ENCODE measurements at places on chromosomes 1 and 21.

- no peak for DNase-seq
Measured at GRCh38 chr1:78855258-78855657, 151.3 kb downstream of the ADGRL4 start.

DNA sequence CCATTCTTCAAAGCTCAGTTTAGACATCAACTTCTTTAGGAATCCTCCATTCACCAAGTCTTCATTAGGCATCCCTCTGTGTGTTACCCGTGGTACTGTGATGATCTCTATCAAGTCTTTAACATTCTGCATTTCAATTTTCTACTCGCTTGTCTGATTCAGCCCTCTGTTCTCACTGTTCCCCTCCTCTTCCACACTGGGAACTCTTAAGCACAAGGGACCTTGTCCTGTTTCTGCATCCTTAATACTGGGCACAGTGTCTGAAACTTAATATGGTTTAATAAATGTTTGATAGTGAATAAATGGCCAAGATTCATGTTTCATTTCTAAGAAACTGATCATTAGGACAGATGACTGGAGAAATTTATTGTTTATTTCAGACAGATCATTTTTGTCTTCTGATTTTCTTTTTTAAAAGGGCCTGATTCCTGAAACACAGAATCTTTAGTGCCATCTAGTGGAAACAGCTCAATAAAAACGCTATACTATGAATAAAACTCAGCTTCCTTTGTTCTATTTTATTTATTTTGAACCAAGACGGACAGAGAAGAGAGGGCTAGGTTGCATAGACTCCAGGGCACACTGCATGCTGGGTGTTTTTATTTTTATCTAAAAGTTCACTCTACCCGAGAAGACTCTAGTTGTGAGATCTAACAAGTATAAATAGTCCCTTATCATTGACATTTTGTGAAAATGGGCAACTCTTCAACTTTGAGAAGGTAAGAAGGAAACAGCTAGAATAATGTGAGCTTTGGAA, 7.0 kb upstream of the TRIM45 start:
- no peak for DNase-seq

- no peak for DNase-seq
Measured at GRCh38 chr1:7702365-7702764, 68.7 kb upstream of the VAMP3 start.

DNA sequence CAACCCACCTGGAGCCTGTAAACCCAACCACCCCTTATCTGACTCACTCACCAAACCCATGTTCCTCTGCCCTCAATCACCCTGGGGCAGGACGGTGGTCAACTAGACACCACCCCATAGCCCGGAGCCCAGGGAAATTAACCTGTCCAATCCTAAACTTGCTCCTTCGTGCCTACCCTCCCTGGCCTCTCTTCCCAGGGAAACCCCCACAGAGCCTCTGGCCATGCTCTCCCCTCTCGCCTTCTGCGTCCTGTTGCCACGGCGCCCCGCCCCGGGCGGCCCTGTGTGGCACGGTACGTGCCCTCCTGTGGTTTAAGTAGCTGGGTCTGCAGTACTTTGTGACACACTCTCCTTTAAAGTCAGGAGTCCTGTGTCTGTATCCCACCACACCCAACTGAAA, 4.0 kb upstream of the FTCD start:
- no peak for DNase-seq

GRCh38 chr1:901108-901859, 22.4 kb upstream of the SAMD11 start:
- DNase-seq, result no peak

GRCh38 chr1:29271724-29272123, 35.4 kb downstream of the PTPRU start:
- no peak for DNase-seq

- DNase-seq, result no peak
Measured at GRCh38 chr21:35868869-35869223, 191.5 kb downstream of the SETD4 start.

GRCh38 chr1:181038399-181038873, 4.7 kb downstream of the MR1 start:
- peak; percentile 71 for DNase-seq

DNA sequence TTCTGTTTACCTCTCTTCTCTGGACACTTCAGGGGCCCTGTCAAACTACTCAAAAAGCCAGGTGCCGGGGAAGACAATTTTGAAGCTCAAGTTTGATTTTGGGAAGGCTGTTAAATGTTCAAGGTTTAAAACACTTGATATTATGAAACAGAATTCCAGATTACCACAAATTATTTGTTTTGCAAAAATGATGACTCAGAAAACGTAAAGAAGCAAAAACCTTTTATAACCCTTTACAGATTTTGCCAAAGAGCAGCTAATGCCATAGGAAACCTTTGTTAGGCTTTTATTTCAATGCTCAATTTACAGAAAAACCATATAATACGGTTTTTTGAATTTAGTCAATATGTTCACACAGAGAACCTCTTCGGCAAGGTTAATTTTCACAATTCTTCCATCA, 593.4 kb upstream of the ZP4 start:
- no peak for DNase-seq

DNA sequence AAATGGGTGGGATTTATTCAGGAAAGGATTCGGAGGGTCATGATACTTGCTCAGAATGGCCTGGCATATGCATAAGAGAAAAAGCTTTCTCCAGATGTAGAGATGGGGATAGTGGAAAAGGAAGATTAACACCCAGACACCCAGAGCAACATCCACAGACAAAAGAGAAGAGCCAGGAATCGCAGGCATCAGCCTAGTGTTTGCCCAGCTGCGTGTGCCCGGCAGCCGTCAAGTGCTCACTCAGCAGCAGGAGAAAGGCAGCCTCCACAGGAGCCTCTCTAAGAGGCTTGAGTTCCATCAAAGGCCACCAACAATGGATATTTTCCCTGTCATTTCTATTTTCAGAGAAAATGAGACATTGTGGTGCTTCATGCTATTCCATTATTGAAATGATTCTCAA, 54.7 kb downstream of the NTPCR start:
- DNase-seq, result no peak

GRCh38 chr1:214002472-214002871, 14.7 kb downstream of the PROX1 start:
- no peak for DNase-seq

DNA sequence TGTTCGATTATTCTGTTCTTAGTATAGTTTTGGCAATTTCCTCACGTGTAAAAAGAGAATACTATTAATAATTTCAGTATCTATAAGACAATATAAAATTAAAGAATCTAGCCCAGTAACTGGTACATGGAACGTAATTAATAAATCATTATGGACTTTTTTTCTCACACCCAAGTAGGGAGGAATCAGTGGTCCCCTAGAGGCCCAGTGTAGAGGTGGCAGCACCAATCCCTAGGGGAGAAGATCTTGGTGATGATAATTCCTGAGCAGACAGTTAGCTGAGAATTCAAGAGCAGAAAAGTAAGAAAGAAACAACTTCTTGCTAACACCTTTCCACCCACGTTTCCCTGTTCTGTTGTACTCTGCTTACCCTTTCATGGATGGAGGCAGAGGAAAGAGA, 19.7 kb upstream of the SELE start:
- no peak for DNase-seq

- no peak for DNase-seq
Measured at GRCh38 chr1:150138044-150138443, 11.7 kb upstream of the PLEKHO1 start.

DNA sequence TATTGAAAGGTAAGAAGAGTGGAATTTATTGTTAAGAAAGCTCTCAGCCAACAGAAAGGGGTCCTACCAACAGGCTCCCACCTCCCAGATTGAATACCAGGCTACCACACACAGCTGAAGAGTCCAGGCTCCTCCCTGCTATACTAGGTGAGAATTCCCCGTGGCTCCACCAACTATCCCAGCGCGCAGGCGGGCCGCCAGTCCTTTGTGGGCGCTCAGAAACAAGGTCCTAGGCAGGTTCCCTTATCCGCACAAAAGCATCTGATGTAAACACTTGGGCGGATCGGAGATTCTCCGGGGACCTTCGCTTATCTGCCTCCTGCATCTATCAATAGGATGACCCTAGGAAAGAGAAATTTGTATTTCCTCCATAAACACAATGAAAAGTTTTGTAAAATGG, 423.9 kb upstream of the ADGRL4 start:
- DNase-seq, result no peak

GRCh38 chr1:119978018-119978505, 81.7 kb upstream of the ADAM30 start:
- DNase-seq, result no peak

- no peak for DNase-seq
Measured at GRCh38 chr1:18919197-18919905, 17.0 kb upstream of the ALDH4A1 start.

- no peak for DNase-seq
Measured at GRCh38 chr1:88784551-88784950, 100.5 kb downstream of the PKN2 start.

DNA sequence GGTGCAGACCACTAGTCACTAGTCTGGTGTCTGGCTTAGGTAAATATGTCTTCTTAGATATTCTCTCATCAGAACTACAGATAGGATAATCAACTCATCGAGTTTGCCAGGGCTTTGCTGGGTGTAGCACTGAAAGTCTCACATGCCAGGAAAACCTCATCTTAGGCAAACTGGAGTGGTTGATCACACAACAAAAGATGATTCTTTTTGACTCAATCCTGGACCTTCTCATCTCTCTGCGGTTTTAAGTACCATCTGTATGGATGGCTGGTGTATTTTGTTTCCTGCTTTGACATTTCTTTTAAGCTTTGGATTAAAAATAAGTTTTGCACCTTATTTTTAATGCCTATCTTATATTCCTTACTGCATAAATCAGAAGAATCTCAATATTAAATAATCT, 11.3 kb downstream of the GBP2 start:
- no peak for DNase-seq

- DNase-seq, result no peak
Measured at GRCh38 chr1:171935664-171936063, 94.4 kb downstream of the DNM3 start.
